ENCODE measurements at places on chromosomes 7 and 10.

DNA sequence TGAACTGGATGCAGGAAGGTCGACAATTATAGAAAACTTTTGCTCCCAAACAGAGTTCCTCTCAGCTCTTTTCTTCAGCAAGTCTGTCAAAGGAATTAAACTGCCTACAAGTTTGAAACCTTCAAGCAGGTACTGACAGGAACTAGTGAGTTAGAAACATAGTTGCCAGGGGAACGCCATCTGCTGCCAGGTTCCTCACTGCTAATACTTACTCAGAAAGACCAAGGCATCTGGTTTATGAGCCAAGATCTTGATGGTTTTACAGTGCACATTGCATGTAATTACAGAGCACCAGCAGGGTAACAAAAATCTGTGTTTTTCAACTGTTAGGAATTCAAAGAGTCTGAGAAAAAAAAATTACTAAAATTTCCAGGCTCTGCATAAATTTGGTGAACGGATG lies 300.0 kb upstream of the NRG3 start:
- no peak for DNase-seq

DNA sequence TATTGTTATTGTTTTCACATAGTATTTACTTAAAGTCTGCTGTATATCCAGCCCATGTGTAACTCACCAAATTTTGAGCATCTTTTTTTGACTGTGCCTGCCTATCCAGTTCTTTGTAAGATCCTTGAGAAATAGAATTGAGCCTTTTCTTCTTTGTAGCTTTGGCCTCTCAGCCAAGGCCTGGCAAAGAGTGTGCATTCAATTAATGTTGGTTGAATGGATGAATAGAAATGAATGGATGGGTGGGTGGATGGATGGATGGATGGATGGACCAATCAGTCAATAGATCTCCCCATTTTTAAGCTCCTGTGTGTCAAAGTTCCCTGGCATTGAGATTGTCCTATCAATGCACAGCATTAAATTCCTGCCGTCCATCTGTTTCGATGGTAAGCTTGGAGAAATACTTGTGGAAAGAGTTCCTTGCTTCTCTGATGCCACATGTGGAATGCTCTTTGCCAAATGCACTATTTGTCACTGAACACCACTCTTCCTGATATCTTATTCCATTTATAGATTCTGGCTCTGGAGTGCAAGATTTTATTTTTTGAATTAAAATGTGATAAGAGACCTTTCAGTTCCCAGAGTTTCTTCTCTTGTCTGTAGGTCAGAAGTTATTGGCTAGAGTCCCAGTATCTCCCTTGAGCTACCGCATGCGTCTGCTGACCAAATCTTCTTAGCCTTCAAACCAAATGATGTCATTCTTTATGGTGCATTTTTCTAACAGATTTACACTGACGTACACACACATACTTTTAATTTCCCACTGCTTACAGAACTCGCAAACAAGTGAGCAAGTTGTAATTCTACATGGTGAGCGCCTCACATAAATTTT lies 20.7 kb upstream of the ADRB1 start:
- no peak for DNase-seq

DNA sequence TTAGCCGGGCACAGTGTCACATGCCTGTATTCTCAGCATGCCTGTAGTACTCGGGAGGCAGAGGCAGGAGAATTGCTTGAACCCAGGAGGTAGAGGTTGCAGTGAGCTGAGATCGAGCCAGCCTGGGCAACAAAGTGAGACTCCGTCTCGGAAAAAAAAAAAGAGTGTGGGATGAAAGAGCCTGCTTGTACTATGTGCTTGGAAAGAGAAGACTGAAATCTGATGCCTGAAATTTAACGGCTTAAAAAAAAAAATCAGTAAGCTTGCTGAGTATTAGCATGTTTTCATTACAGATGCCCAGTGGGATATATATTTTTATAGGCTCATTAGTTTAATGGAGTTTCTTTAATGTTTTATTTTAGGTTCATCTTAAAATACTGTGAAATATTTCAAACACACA lies 4.2 kb downstream of the NT5C2 start:
- no peak for DNase-seq

DNA sequence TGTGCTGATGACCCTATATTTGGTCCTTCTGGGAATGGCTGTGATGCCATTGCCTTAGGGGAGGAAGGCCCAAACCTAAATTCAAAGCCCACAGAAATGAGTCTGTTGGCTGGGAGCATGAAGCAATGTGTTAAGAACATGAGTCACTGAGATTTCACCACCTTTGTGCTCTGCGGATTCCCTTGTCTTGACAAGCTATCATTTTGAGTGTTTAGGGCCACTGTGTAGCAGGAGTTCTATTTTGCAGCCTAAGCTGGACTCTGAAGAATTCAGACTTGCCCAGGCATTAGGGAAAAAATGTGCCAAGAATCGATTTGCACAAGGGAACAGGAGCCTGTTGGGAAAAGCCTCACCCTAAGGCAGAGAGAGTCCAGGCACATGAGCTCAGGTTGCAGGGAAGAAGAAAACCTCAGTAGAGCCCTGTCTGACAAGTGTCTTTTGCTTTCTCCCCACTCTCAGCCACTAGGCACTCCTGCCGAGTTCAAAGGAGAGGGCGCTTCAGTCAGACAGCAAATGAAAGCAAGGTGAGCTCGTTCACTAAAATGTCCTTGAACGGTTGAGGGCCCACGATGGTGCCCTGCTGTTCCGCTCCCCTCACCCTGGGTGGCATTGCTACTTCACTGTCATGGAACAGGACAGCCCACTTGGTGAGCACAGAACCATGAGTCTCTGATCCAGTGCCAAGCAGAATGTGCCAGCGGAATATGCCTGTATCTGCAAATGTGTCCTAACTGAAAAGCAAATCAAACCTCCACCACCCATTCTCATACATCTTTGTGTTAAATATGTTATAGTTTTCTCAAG lies 93.6 kb downstream of the PRLHR start:
- DNase-seq = peak; percentile 83

DNA sequence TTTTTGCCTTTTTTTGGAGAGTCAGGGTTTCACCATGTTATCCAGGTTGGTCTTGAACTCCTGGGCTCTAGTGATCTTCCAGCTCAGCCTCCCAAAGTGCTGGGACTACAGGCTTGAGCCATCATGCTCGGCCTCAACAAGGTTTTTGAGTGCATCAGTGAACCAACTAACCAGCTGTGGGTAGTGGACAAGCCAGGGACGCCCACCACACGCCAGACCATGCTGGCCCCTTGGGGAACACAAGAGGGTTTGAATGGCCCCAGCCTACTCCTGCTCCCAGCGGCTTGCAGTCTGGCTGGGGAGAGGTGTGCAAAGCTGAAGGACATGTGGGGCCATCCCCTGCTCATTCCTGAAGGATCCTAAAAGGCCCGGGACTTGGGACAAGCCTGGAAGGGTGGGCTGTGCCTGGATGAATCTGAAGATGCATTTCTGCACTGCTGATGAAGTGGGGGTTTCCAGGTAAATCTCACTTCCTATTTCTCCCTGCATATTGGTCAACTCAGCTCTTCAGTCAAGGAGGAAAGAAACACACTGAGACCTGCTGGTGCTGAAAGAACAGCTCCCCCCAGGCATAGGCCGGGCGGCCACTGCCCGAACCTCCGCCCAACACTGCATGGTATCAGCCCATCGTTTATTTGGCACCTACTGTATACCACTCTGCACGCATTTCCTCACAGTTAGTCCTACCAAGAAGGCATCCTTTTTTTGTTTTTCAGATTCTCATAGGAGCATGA lies 6.9 kb downstream of the MMD2 start:
- peak; percentile 72 for DNase-seq

Measured in NB4 (cell line).